NCI-H524 treated with DMSO at 0.1 percent for 48 hours (cell line): ENCODE measurements at places on chromosomes 1 and 21.

- no peak for DNase-seq
These were observed 23.0 kb upstream of the PIGC start for GRCh38 chr1:172466795-172467407.

GRCh38 chr1:205589618-205590456, 42.0 kb downstream of the ELK4 start:
- DNase-seq, result no peak

- no peak for DNase-seq
These were observed 61.0 kb downstream of the ARID4B start for GRCh38 chr1:235266967-235267366.

- DNase-seq, result no peak
These were observed 4.6 kb downstream of the TARBP1 start for GRCh38 chr1:234474375-234474774.

- no peak for DNase-seq
These were observed 23.4 kb upstream of the TENT5C start for GRCh38 chr1:117582451-117582850.

DNA sequence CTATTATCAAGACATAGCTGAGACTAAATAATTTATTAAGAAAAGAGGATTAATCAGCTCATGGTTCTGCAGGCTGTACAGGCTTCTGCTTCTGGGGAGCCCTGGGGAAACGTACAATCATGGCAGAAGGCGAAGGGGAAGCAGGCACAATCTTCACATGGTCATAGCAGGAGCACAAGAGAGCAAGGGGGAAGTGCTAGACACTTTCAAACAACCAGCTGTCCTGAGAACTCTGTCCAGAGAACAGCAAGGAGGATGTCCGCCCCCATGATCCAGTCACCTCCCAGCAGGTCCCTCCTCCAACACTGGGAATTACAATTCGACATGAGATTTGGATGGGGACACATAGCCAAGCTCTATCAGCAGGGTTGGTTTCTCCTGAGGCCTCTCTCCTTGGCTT, 10.3 kb upstream of the SLC45A1 start:
- DNase-seq, result no peak

DNA sequence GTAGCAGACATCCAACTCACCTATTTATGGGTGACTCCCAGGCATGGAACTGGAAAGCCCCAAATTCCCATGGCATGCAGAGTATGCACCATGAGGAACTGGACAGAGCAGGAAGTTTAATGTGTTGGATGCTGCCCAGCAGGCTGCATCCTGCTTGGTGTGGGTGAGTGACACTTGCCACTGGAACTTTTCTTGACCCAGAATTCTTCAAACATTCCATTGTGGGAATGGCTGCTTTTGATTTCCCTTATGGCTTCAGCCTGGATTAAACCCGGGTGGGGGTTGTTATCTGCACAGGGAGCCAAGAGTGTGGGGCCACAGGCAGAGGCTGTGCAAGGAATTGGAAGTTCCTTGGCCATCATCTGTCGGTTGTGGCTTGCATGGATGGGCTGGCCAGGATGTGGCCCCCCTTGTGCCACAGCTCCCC, 26.9 kb upstream of the BACE2 start:
- DNase-seq, result no peak

DNA sequence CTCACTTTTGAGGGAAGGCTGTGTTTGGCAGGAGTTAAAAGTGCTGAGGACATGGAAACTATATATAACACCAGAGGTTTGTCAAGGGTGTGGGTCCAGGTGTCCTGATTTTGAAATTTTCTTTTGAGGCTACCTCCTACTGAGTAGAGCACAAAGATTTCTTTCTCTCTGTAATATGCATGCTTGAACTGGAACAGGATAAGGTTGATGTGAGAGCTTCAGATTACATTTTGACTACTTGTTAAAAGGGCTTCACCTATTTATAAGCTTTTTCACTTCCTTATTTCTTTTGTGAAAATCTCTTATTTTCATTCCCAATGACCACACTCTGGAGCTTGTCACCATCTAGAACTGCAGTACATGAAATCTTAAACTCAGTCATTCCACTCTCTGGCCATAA, 59.8 kb upstream of the PLA2G4A start:
- DNase-seq, result no peak

DNA sequence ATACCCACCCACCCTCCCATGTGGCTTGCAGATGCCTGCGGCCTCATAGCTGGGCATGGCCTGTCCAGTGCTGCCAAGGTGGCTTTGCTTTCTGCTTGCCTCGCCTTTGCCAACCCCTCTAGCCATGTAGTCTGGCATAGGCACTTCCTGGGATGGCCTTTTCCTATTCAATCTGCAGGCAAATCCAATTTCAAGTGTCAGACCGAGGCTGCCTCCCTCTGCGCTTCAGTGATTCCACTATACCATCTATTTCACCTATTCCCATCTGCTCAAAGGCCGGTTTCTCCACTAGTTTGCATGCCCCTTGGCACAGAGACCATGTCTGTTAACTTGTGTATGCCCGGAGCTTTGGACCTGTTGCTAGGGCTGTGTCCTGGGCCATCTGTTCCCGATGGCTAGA, 3.8 kb upstream of the ZBTB21 start:
- no peak for DNase-seq

DNA sequence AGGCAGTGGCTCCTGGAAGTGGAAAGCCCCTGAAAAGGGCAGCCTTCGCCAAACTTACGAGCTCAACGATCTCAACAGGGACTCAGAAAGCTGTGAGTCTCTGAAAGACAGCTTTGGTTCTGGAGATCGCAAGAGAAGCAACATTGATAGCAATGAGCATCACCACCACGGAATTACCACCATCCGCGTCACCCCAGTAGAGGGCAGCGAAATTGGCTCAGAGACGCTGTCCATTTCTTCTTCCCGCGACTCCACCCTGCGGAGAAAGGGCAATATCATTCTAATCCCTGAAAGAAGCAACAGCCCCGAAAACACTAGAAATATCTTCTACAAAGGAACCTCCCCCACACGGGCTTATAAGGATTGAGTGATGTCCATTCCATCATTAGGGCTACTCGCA, 42.4 kb downstream of the PLPPR4 start:
- no peak for DNase-seq

- no peak for DNase-seq
These were observed 108.7 kb downstream of the DISP1 start for GRCh38 chr1:222923506-222923905.

- no peak for DNase-seq
These were observed at the start of gene SAMD11 for GRCh38 chr1:923131-923990. TSS of gene SAMD11 (plus strand) at chr1:923923. CDS start at chr1:924432, 509 bp downstream.

GRCh38 chr1:41614818-41615217, 130.3 kb upstream of the EDN2 start:
- no peak for DNase-seq

DNA sequence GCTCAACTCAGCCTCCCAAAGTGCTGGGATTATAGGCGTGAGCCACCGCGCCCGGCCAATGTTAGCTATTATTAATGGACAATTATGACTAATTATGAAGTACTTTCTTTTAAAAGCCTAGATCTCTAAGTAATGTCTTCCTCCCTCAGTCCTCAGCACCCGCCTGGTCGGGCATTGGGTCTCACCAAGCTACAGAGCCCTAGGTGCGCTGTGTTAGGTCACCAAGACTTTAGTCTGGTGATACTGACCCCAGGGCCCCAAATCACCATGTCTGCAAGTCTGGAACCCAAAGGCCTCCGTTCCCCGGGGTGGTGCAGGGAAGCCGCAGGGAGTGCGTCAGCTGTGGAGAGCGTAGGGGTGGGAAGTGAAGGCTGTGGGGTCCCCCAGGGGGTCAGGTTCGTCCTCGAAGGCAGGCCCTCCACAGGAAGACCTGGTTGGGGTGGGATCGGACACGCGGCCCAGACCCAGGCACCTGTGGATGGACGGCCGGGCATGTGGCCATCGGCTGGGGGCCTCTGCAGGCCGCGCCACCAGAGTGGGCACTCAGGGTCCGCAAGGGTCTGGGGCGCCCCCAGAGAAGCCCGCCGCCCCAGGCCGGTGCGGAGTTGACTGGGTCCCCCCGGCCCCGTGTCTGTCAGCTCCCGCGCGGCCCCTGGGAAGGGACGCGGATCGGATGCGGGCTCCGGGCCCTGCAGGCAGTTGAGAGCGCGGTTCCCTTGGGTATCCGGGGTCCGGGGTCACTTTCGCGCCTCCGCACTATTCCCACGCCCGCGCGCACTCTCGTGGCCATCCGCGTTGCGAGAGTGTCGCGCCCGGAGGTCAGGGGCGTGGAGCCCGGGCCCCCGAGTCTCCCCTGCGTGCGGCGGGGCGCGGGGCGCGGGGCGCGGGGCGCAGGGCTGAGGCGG, 710 bp upstream of the PDXK start:
- DNase-seq, result no peak
